ENCODE measurements at places on chromosomes 1 and 21.

- no peak for DNase-seq
Observed at GRCh38 chr1:3403011-3403345, 51.5 kb upstream of the ARHGEF16 start.

GRCh38 chr1:180888870-180889269 is 23.8 kb upstream of the KIAA1614 start:
- no peak for DNase-seq

DNA sequence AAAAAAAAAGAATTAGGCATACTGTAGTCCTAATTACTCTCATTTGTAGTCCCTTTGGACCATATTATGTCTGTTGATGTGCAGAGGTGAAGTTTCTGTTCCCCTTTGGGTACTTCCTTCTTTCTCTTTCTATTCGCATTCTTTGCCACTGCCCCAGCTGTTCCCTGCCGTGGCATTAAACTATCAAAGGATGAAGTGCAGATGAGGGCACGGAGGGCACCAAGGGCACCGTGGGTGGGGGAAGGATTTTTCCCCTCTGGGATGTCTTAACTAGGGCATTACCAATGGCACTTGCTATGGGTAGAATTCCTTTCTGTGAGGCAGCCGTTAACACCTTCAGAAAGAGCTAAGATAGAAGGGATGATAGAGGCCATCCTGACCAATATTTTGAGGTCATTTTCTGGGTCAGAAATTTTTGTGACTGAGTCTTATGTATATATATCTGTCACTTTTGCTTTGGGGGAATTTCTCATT is 4.9 kb upstream of the MAPKAPK2 start:
- DNase-seq = no peak

DNA sequence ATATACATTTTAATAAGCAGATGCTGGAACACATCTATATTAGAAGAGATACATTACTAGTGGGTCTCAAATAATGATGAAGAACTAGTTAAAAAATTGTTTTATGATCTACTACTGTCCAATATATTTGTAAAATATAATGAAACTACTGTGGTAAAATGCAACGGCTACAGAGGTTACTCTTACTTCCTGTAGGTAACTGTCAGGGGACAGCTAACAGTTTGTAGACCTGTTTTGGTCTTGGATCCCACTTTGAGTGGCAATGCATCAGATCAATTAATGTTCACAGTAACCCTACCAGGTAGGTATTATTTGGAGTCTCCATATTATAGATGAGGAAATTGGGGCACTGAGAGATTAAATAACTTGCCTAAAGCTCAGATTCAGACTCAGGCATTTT is 26.7 kb upstream of the MYSM1 start:
- DNase-seq = no peak

- DNase-seq = no peak
Observed at GRCh38 chr1:223330466-223330865, 33.5 kb downstream of the SUSD4 start.

- DNase-seq = peak; percentile 11
Observed at GRCh38 chr1:165671526-165671925, 26.8 kb downstream of the ALDH9A1 start.

- DNase-seq = no peak
Observed at GRCh38 chr1:231188072-231188471, 26.2 kb downstream of the TRIM67 start.

DNA sequence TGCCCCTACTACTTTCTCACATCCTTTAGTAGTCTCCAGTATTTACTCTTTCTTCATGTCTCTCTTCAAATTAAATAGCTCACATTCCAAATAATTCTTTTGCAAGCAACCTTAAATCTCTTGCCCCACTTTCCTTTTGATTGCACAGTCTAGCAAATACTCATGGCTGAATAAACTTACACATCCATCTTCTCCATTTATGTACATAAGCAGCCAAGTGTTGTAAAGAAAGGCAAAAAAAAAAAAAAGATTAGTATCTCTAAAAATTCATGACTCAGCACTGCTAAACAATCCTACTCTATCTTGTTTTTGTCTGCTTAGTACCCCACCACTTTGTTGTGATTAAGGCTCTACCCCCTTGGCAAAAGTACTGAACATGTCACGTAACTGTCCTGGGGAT is 42.6 kb downstream of the F13B start:
- no peak for DNase-seq

DNA sequence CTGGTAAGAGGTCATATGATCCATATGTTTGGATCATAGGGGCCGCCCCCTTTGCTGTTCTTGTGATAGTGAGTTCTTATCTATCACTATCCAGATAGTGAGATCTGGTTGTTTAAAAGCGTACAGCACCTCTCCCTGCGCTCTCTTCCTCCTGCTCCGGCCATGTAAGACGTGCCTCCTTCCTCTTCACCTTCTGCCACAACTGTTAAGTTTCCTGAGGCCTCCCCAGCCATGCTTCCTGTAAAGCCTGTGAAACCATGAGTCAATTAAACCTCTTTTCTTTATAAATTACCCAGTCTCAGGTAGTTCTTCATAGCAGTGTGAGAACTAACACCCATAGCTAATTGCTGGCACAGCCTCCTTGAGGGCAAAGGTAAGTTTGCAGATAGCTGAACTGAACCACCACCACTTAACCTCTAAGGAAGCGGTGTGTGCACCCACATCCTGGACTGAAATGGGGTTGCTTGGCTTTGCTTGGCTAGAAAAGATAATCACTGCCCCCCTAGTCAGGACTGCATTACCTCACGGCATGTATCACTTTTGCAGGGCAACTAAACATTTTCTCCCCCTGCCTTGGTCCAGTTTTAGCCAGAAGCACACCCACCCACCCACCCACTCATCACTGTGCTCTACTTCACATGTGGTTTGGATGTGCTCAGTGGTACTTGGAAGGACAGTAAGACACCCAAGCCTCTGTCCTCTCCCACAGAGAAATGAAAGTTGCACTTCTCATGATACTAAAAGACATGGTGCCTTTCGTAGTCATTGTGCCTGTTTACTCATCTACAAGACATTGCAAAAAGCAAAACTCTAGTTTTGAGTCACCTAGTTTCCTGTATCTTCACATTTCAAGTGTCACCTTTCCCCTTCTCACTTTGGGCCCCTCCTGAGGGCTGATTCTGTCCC is 23.1 kb upstream of the PTAFR start:
- no peak for DNase-seq

- no peak for DNase-seq
Observed at GRCh38 chr1:199861020-199861795, 166.3 kb upstream of the NR5A2 start.

DNA sequence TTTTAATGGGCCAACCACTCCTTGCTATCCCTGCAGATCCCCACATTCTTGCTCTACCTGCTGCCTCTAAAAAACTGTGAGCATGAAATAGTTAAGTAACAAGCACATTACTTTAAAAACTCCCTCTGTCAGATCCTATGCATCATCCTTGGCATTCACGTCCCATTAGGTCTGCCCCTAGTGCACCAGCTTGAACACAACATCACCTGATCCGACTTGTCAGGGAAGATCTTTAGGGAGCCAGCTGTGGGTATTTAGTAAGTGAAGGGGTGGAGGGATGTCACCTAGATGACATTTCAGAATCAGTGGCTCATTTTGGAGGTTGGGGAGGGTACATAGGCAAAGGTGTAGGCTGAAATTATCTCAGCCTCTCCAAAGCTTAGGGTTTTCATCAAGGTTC is 33.5 kb downstream of the RXRG start:
- no peak for DNase-seq

- no peak for DNase-seq
Observed at GRCh38 chr1:42888013-42888633, 41.7 kb downstream of the ZNF691 start.

GRCh38 chr1:110433803-110434202 is 17.1 kb upstream of the PROK1 start:
- DNase-seq = peak; percentile 35

DNA sequence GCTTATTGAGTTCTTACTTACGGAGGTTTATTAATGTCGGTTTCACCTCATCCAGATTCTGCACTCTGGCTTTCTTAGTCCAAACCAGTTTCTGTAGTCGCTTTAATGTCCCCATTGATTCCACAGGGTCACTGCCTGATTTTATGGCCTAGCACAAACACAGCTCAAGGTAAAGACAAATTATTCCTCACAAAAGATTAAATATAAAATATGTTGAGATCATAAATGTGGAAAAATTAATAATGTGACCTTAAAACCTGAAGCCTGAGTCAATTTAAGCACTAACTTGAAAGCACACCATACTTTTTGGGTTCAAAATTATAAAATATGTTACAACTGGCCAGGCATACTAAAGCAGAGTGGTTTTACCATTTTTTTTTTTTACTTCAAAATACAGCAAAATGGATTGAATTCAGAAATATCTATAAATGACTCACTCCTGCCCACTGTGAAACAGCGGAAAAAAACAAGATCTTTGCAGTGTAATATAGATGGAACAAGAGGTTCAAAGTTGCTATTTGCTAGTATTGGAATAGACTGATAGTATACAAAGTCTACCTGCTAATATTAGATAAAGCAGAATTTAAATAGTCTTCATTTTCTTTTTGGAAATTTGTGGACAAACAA is 37.6 kb upstream of the SAMSN1 start:
- DNase-seq = no peak

GRCh38 chr1:63632110-63632509 is 38.9 kb downstream of the PGM1 start:
- no peak for DNase-seq

- DNase-seq = peak; percentile 83
Observed at GRCh38 chr1:211632808-211633523, 42.5 kb downstream of the NEK2 start.

- DNase-seq = no peak
Observed at GRCh38 chr1:229094476-229095311, 176.2 kb upstream of the RAB4A start.

- no peak for DNase-seq
Observed at GRCh38 chr1:67261680-67262079, 46.0 kb upstream of the IL12RB2 start.

- DNase-seq = peak; percentile 65
Observed at GRCh38 chr1:68232289-68233148, at the start of gene WLS. Gene WLS (minus strand): TSS chr1:68232523. CDS start chr1:68232299, 224 bp downstream.

DNA sequence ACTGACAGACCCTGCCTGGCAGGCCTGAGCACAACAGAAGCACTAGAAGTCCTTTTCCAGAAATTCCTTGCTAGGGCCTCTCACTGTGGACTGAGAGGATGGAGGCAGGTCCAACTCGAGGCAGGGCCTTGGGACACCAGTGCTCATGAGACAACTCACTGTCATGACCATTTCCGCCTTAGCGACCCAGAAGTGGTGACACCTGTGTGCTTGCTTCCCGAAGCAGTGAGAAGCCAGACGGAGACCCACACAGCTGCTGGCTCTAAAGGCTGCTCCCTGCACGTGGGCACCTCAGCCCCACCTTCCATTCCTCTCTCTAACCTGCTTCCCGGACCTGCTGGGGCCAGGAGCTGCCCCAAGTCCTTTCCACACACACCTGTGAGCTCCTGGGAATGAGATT is 33.0 kb downstream of the KCNC4 start:
- no peak for DNase-seq

- DNase-seq = no peak
Observed at GRCh38 chr1:179253286-179253972, 24.0 kb upstream of the ABL2 start.

- DNase-seq = peak; percentile 96
Observed at GRCh38 chr1:154607609-154608396, at the start of gene ADAR. Gene ADAR (minus strand): TSS chr1:154608186. CDS start chr1:154608006, 180 bp downstream.

- no peak for DNase-seq
Observed at GRCh38 chr1:157140063-157140588, 1.9 kb upstream of the ETV3 start.

- no peak for DNase-seq
Observed at GRCh38 chr1:208060215-208060869, 149.4 kb upstream of the CD34 start.

GRCh38 chr1:109821221-109821669 is 57.5 kb upstream of the EPS8L3 start:
- DNase-seq = peak; percentile 98

DNA sequence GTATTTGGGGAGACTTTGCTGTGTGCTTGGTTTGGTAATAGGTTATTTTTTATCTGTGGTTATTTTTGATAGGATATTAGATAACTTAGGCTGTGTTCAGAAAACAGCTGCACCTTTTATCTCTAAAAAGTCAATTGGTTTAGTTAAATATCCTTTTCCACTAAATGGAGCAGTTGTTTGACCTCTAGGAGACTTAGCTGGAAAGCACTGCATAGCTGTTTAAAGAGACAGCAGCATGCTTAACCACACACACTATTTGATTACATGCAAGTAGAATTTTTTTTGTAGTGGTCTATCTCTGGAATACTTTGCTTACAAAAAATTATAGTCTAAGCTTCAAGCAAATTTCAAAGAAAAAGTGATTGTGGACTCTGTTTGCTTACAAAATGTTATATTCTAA is 6.5 kb upstream of the PALMD start:
- DNase-seq = no peak

DNA sequence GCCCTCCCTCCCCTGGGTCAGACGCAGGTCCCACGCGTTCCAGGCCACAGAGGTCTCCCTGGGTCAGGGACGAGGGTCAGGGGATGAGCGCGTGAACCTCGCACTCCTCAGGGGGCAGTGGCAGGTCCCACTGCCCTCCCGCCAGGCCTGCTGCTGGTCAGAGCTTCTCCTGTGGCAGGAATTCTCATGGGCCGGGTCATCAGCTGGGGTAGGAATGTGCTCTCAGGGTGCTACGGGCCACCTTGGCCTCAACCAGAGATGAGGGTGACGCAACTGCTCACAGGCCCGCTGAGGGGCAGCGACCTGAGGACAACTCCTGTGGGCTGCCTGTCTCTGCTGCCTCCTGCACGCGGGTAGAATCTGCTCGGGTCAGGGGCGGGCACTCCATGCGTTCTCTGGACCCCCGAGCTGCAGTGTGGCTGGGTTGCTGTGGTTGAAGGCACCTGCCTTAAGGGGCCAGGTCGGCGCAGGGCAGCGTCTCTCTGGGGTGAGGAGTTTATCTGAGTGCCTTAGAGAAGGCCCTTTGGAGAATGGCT is 128.8 kb downstream of the PRDM16 start:
- no peak for DNase-seq

- no peak for DNase-seq
Observed at GRCh38 chr1:116325922-116326321, 47.1 kb upstream of the ATP1A1 start.

DNA sequence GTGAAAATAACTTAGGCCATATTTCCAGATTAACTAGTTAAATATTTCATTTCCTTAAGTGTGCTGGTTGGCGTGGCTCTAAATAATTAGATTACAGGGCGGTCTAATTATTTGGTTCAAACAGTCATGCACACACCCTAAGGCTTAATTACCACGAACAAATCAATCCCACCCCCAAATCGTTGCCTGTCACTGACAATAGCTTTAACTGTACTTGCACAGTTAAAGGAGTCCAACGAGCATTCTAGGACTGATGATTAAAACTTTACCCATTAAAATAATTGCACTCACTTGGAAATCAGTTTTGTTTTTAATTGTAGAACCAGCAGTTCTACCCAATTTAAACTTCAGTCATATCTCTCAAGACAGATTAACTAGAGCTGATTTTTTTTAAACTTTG is 1.5 kb upstream of the POU2F1 start:
- no peak for DNase-seq

DNA sequence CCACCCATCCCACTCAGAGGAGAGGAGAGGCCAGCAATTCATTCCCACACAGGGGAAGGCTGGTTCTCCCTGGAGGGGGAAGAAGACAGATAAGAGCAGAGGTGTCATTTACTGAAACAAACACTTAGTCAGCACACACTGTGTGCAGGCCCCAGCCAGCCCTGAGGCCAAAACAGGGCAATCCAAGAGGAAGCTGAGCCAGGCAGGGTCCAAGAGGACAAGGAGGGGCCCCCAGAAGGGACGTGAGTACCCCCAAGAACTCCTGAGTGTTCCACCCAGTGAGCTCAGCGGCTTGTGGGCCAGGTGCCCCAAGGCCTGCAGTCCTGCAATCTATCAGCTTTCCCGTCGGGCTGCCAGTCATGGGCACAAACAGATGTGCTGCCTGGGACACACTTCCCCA is 15.8 kb downstream of the ADGRB2 start:
- no peak for DNase-seq
